H54 (cell line): ENCODE measurements at places on chromosomes 12 and 14.

DNA sequence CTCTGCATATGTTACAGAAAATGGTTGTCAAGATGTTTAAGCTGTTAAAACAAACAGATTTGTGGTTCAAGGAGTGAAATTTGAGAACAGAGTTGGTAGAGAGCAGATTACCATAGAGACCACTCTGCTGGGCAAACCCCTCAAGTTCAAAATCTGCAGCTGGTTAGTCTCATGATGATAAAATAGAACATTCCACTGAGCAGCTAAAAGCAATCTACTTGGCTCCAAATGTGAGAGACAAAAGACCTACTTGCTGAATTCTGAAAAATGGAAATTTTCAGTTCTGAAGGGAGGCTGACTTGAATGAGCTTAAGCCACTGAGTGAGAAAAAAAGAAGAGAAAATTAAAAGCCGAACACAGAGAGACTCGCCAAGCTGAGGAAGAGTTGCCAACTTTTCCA lies 519.3 kb downstream of the NOVA1 start:
- no peak for DNase-seq

GRCh38 chr12:43011383-43011926 lies 421.9 kb upstream of the PRICKLE1 start:
- no peak for DNase-seq

DNA sequence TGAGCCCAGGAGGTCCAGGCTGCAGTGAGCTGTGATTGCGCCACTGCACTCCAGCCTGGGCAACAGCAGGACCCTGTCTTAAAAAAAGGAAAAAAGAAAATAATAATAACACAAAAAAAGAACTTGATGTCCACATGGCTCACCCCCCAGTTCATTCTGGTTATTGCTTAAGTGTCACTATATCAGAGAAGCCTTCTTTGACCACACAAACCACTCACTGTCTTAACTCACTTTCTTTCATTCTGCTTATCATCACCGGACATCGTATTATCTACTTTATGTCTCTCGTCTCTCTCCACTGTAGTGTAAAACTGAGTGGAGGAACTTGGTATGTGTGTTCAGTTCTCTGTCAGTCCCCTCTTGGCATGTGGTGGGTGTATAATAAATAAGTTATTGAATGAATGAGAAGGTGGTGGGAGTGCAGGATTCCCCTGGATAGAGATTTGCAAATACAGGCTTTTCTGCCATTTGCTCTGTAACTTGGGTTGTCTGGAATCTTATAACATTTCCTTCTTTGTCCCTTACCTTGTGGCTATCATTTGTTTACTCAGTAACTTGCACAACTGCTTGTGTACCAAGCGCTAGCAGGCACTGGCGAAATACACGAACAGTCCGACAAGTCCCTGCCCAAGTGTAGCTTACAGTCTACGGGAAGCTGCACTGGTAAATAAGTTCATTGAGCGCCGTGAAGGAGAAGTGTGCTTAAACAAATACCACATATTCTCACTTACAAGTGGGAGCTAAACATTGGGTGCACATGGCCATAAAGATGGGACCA lies 86.6 kb upstream of the TRAF3 start:
- no peak for DNase-seq

DNA sequence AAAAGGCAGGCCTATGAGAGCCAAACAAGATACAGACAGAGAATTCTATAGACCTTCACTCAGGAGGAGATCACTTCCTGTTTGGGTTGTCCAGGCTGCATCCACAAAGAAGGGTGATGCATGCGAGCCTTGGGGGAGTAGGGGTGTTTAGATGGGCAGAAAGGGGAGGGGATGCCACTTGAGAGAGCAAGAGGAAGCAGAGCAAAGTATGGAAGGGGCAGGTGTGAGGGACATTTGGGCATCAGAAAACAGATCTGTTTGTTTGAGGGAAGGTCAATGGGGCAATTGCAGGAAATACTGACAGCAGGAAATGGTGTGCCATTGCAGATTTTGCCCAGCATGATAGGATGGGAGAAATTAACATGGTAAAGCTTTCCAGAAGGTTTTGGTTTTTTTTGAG lies 146.4 kb upstream of the FOXN3 start:
- no peak for DNase-seq

DNA sequence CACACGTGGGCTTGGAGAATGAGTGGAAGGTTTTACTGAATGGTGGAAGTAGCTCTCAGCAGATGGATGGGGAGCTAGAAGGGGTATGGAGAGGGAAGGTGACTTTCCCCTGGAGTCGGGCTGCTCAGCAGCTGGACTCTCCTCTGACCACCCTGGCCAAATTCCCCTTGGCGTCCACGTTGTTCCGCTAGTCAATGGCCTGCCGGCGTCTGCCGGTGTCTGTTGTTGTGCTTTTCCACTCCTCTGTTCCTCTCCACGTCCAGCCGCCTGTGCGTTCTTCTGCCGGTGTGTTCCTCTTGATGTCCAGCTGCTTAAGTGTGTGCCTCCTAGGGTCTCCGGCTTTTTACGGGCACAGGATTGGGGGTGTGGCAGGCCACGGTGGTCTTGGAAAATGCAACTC lies 203.5 kb downstream of the MYRFL start:
- DNase-seq = no peak

GRCh38 chr14:24861083-24861630 lies 188.8 kb downstream of the STXBP6 start:
- DNase-seq = no peak

DNA sequence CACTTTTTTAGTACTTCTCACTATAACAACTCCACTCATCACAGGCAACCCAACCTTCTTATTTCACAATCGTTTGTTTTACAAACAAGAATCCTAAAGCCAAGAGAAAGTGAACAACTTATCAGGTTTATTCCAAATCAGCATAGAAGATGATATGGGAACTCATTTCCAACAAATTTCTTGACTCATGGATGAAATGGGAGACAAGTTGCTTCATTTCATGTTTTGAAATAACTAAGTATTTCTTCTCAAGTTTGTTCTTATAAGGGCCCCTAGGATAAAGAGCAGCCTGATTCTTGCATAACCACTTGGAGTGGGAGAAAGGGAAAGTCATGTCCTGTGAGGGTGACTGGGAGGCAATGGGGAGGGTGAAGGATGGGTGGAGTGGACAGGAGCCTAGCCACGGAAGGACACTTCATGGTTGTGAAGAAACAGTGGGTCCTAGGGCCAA lies 168.3 kb downstream of the DUSP6 start:
- no peak for DNase-seq
